Umbilical cord (tissue), 2 donors: ENCODE measurements at places on chromosomes 12 and 14. TPM values are rescaled to one million over a fixed set of nuclear protein-coding genes. Genes with fewer than 3 reads are reported as not detected.

The KRT3 gene
- not detected for total RNA-seq

The SEL1L gene
- 67.4 TPM for total RNA-seq

The DHH gene
- 2.9 TPM for total RNA-seq

DNA sequence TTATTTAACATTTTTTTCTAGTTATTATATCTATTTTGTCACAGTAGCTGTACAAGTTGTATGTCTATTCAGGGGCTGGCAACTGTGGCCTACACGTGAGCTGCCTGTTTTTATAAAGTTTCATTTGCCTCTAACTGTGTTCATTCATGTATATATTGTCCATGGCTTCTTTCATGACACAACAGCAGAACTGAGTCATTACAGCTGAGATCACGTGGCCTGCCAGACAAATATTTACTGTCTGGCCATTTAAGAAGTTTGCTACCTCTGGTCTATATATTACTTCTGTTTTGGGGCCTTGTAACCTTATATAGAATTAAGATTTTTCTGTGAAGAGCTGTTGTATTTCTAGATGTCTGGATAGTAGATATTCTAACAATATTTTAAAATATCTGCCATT, 37.9 kb downstream of the KIAA0586 start:
- no peak for DNase-seq

GRCh38 chr12:25552681-25553080, 402 bp downstream of the LMNTD1 start:
- DNase-seq, result no peak

DNA sequence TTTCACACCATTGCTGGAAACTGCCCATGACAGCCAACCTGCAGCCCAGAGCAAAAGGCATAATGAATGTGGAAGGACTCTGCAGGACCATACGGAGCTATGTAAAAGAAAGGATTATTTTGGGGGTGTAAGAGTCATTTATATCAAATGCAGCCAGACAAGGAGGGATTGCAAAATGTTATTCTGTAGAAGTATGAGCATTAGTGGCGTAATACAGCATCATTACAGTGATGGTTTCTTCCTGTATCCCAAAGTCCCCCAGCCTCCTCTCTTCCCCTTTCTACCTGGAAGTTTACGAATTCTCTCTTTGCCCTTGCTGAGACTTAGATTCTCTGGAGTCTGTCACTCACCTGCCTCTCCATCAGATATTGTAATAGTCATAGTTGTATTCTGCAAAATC, 89.9 kb downstream of the BORCS5 start:
- no peak for DNase-seq

DNA sequence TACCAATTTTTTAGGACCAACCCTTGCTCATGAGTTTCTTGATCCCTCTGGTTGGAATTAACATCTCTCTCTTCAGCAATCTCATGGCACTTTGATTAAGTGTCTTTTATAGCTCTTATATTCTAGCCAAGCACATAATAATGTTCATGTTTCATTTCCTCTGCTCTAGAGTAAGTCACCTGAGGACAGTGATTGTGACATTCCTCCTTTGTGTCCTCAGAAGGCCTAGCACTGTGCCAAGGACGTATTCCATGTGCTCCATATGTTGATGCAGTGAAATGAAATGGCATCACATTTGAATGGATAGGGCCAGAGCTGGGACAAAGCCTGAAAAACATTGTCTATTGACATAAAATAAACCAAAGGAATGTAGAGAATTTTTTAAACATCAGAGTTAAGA, 322.8 kb upstream of the PRICKLE1 start:
- no peak for DNase-seq

DNA sequence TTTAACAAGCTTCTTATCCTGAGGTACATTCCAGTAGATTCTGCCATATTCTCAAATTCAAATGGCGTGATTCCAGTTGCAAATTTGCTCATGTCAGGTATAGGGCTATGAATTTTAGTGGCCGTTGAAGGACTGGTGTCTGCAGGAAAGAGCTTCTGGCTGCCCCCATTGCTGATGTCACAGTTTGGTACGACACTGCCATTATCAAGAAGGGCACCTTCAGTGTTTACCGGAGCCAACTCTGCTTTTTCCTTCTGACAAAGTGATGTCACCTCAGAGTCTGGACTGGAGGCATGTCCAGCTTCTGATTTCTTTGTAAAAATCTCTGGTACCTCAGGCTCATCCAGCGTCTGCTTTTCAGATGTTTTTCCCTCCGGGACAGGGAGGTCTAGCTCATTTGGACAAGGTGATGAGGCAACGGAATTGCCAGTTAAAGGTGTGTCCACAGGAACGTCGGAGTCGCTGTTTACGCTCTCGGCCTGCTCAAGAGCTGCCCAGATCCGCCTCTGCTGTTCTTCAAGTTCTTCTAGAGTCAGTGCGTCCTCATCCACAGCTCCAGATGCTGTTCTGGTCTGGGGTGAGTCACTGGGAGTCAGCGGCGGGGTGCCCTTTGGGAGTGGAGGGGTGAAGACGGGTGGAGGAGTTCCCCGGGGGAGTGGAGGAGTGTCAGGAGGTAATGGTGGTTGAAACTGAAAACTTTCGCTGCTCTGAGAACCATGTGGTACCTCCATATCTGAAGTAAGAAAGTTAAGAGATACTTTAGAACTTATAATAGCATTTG, 27.0 kb downstream of the ZCCHC8 start:
- no peak for DNase-seq

DNA sequence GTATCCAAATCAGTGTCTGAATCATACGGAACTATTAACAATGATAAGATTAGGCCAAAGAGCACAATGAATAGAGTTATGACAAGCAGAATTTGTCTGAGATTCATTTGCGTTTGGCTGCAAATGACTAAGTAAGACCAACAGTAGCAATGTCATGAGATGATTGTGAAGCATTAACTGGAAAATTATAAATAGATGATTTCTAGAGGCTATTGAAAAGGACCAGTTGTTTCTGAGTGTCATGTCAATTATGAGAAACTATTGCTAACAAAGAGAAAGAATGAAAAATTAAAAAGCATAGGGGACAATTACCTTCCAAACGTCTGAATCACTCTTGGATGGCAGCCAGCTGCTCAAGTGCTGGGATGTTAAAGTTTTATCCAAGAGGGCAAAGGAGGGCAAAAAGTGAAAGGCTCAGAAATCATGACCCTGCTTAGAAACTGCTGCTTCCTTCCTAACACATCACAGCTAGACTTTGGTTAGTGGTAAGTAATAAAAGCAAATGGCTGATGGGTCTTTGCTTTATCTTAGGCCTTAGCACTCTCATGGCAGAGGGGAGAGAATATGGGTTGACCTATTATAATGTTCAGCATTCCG, 89.0 kb downstream of the AKAP6 start:
- no peak for DNase-seq

DNA sequence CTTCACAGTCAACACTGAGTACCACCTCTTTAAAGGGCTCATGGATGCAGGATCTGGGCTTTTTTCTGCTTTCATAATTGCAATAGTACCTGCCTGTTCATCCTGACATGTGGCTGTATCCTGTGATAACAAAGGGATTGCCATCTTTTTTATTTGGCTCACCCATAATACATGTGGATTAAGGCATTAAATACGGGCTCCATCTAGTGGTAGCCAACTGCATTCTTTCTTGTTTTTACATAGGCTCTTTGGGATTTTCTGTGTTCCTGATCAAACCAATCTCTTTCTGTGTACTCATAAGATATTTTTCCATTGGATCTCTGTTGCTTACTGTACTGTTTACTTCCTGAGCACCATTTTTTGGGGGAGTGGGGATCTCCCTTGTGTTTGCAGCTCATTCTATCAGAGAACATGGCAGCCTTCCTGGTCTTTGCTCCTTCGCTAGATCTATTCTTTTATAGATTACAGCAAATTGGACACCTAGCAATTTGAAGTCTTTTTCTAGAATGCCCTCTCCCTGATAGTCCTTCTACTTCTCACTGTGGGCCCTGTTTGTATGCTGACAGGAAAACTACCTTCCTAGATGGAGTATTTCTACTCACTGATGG, 723.4 kb upstream of the MDGA2 start:
- peak; percentile 46 for DNase-seq
